GM23338 (cell line): ENCODE measurements at places on chromosomes 12 and 14. TPM values are rescaled to one million over a fixed set of nuclear protein-coding genes. Genes with fewer than 3 reads are reported as not detected.

Gene DLK1
- 0.54 and 1.1 TPM in 2 replicates for total RNA-seq

Gene PNP
- total RNA-seq = 72.3 and 102 TPM in 2 replicates

Gene TAS2R46
- 1.0 and 5.0 TPM in 2 replicates for total RNA-seq

Gene NRL
- total RNA-seq = 2.2 and 5.2 TPM in 2 replicates

- DNase-seq = no peak
- H3K4me3 ChIP-seq = no peak overlapping the region
- no peaks in the 10 kb centered on the region for H3K27me3 ChIP-seq
- H3K4me1 ChIP-seq = no peaks in the 10 kb centered on the region
These were observed 21.1 kb downstream of the NT5DC3 start for GRCh38 chr12:103819892-103820291.

GRCh38 chr14:31927348-31927832, 149.7 kb upstream of the ARHGAP5 start:
- no peak overlapping the region for H3K4me3 ChIP-seq
- no peaks in the 10 kb centered on the region for H3K27me3 ChIP-seq
- no peak overlapping the region for H3K27ac ChIP-seq

GRCh38 chr14:67426983-67427606, 15.1 kb upstream of the PLEK2 start:
- H3K4me3 ChIP-seq = no peak overlapping the region
- no peaks in the 10 kb centered on the region for H3K27me3 ChIP-seq
- H3K4me1 ChIP-seq = peaks cover 8% of the 10 kb centered on the region; the same call in 1 of the 2 replicates
- no peak overlapping the region for H3K27ac ChIP-seq
- DNase-seq = peak; percentile 95

DNA sequence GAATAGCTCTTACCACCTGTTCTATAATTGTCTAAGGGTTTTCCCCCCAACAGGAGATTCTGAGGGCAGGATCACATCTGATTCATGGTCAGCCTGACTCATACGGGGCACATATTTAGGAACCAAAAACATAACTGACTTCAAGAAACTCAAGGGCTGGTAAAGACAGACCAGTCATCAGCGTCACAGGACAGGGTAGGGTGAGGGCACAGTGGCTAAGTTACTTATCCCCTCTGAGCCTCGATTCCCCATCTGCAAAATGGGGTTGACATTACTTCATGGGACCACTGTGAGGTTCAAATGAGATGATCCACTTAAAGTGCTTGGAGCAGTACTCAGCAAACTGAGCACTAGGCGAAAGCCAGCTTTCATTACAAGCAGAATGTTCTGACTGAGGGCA, 606 bp downstream of the CINP start:
- no peaks in the 10 kb centered on the region for H3K27me3 ChIP-seq
- 0 out of 2 replicates have a peak overlapping the region, but pooled peaks have one; percentile 50 for H3K27ac ChIP-seq
- peaks cover 8% of the 10 kb centered on the region; the same call in 1 of the 2 replicates for H3K36me3 ChIP-seq
- peaks cover 18% of the 10 kb centered on the region for H3K4me1 ChIP-seq

- H3K27ac ChIP-seq = no peak overlapping the region
- no peak overlapping the region for H3K4me3 ChIP-seq
- no peak for DNase-seq
- no peaks in the 10 kb centered on the region; the same call in 1 of the 2 replicates for H3K36me3 ChIP-seq
- no peaks in the 10 kb centered on the region for H3K4me1 ChIP-seq
- H3K27me3 ChIP-seq = no peaks in the 10 kb centered on the region
These were observed 673.0 kb downstream of the AACS start for GRCh38 chr12:125738211-125738610.

DNA sequence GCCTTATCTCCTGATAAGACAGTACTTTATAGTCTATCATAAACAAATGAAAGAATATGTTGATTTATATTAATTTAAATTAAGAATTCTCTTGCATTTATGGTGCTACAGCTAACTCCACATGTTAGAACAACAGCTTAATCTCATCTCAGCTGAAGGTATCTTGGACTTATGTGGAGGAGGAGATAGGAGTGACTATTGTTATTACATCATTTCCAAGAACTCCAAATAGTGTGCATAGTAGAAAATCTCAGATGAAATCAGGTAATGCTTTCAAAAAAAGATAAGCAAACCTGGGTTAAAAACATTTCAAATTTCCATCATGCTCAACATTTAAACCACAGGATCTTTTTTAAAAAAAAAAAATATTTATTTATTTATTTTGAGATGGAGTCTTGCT, 31.3 kb upstream of the ISM2 start:
- no peaks in the 10 kb centered on the region for H3K27me3 ChIP-seq
- H3K36me3 ChIP-seq = no peaks in the 10 kb centered on the region
- no peaks in the 10 kb centered on the region for H3K4me1 ChIP-seq
- H3K4me3 ChIP-seq = no peak overlapping the region

DNA sequence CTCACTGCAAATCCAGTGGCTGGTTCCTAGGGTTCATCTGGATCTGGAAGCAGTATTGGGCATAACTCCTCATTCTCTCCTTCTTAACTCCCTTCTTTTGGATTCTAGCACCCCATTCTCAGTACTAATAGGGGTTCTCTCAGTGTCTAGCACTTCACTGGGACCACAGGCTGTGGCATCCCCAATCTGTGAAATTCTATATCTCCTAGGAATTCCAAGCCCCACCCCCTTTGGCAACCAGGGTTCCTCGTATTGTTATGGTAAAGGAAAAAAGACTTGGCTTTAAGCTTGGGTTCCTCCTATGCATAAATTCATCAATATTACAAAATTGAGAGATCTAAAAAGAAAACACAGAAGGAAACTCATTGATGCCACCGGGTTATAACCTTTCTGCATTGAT, 45.0 kb upstream of the FBXO21 start:
- no peak overlapping the region for H3K4me3 ChIP-seq
- H3K27ac ChIP-seq = no peak overlapping the region
- peaks cover 15% of the 10 kb centered on the region for H3K4me1 ChIP-seq

GRCh38 chr12:97564236-97564635, 101.6 kb downstream of the RMST start:
- no peak overlapping the region; the same call in 1 of the 2 replicates for H3K27ac ChIP-seq
- no peaks in the 10 kb centered on the region for H3K27me3 ChIP-seq
- peaks cover 50% of the 10 kb centered on the region for H3K4me1 ChIP-seq
- H3K4me3 ChIP-seq = no peak overlapping the region

GRCh38 chr14:68249661-68250451, 430.3 kb downstream of the RAD51B start:
- peaks cover 77% of the 10 kb centered on the region for H3K4me1 ChIP-seq
- H3K27me3 ChIP-seq = no peaks in the 10 kb centered on the region
- H3K27ac ChIP-seq = no peak overlapping the region; the same call in 1 of the 2 replicates
- DNase-seq = no peak
- no peak overlapping the region for H3K4me3 ChIP-seq
- no peaks in the 10 kb centered on the region for H3K36me3 ChIP-seq
